ENCODE measurements at places on chromosomes 4 and X.

DNA sequence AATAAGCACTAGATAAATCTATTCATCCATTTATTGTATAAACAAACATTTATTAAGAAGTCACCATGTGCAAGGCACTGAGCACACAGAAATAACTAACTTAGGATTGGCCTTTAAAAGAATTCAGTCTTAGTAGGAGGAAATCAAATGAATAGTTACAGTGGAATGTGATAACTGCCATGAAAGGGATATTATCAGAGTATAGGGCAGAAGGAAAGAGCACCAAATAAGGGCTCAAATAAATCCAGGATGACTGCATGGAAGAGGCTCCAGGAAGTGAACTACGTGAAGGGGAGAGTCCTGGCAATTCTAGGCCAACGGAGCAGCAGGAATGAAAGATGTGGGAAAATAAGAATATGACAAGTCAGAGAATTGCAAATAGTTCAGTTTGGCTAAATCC is 406.0 kb downstream of the INPP4B start:
- DNase-seq, result no peak

GRCh38 chr4:46937493-46937892 is 28.4 kb upstream of the COX7B2 start:
- no peak for DNase-seq

- DNase-seq, result no peak
These were observed 59.4 kb upstream of the SLC7A11 start for GRCh38 chr4:138301536-138301935.

DNA sequence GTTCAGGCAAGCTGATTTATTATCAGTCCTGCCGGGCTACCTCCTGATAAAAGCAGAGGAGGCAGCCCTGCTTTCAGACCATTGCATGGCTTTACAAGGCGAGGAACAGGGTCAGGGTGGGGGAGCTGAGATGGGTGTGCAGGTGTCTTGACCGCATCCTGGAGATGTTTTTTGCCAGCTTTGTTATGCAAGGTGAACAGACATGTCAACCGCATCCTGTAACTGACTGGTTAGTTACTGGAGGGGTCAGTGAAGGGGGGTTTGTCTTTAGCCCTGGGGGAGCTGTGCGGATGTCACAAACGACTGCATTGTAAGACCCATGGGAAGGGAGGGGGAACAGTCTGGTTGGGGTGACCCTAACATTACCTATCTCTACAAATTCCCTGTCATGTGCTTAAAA is 10.0 kb downstream of the ADAM29 start:
- no peak for DNase-seq

DNA sequence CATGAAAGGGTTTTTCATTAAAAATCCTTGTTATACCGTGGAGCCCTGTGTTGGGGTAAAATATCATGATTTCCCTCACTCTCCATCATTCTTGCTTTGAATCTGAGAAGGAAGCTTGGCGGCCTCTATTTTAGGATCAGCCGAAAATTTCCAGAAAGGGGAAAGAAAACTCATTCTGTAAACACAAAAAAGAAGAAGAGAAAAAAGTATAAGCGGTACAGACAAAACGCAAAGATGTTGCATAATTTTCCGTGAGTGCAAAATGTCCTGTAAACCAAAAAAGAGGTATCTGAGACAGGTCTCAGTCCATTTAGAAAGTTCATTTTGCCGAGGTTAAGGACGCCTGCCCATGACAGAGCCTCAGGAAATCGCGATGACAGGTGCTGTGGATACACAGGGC is 5.3 kb downstream of the CSF2RA start:
- no peak for DNase-seq

DNA sequence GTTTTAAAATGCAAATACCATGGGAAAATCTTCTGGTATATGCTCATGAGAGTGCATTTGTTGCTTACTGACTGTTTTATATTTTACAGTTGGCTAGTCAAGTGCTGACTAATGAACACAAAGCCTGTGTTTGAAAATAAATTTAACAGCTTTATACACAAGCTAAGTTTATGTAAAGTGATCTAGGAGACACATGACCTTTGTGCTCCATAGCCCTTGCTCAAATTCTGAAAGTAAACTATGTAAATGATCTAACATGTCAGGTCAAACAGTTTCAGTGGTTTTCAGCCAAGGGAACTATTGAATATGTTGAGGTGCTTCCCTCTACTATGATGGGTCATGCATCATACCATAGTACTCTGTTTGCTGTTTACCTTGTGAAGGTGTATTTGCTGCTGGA is 36.7 kb downstream of the DIAPH2 start:
- DNase-seq, result no peak

GRCh38 chr4:42101446-42101975 is 50.9 kb downstream of the BEND4 start:
- DNase-seq, result no peak

GRCh38 chr4:6250235-6250983 is 19.2 kb upstream of the WFS1 start:
- DNase-seq, result peak; percentile 81

DNA sequence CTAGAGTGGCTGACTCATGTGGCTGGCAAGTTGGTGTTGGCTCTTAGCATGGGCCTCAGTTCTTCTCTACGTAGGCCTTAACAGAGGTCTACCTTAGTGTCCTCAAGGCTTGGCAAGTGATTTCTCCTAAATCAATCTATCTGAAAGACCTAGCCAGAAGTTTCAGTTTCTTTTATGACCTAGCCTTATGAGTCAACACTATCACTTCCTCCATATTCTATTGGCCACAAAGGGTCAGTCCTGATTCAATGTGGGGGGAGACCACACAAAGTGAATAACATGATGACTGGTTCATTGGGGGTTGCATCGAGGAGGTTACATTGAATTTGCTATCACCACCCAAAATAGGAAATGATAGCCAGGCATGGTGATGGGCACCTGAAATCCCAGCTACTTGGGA is 5.8 kb upstream of the NRK start:
- DNase-seq, result no peak

Data from D721Med (cell line).